SJSA1 (cell line): ENCODE measurements at places on chromosomes 4 and X. TPM values are rescaled to one million over a fixed set of nuclear protein-coding genes. Genes with fewer than 3 reads are reported as not detected.

DNA sequence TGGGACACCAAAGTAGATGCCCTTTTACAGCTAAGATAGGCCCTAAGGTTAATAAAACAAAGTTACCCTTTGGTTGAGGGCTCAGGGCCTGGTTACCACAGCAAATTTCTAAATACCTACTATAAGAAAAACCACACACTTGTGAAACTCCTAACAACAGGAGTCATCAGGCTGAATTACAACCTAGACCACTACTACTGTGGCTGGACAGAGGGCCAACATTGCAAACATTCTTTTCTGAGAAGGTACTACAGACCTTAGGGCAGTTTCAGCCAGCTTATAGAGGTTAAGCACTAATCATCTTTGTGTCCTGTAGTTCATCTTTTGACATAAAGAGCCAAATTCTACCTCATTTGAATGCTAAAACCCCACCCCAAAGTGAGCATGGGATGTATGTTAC lies 504.0 kb downstream of the RAPGEF2 start:
- no peaks in the 10 kb centered on the region for H3K4me1 ChIP-seq
- no peak overlapping the region for H3K27ac ChIP-seq
- H3K4me3 ChIP-seq, result no peak overlapping the region
- 0 out of 2 replicates have a peak, but pooled peaks cover 3% of the 10 kb centered on the region for H3K27me3 ChIP-seq
- DNase-seq, result no peak

Gene MAGEA11
- not detected in 2 replicates for total RNA-seq

DNA sequence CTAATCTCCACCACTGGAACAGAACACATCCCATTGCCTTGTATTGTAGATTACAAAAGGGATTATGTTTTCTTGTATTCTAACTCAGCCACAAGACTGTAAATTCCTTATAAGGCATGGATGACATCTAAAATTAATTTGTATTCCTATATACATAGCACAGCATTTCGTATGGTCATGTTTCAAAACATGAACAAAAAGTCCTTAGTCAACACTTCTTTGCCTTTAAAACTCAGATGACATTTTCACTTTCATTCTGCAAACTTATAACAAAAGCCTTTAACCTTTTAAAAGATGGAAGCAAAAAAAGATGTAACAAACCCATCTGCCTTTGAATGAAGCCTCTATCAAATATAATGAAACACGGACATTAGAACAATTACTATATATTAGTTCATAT lies 181.3 kb downstream of the IQCM start:
- no peaks in the 10 kb centered on the region for H3K36me3 ChIP-seq
- H3K27me3 ChIP-seq, result no peaks in the 10 kb centered on the region
- DNase-seq, result no peak
- no peaks in the 10 kb centered on the region for H3K4me1 ChIP-seq

DNA sequence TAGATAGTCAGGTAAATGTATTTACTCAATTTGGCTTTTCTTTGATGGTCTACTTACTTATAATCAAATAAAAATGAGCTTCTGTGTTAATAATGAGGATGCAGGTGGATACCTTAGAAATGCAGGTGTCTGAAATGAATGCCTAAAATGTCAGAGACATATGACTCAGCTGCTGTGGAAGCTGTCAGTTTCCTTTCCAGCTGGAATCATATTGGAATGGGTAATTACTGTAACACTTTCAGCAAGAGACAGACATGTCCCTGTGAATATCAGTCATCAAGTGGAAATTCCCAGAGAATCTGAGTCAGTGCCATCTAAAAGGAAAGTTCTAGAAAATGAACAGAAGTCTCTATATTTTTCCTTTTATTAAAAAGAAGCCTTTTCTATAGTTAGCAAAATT lies 783.0 kb upstream of the AADAT start:
- DNase-seq, result no peak
- H3K27me3 ChIP-seq, result no peaks in the 10 kb centered on the region
- no peak overlapping the region for H3K27ac ChIP-seq
- no peaks in the 10 kb centered on the region for H3K36me3 ChIP-seq
- H3K4me1 ChIP-seq, result no peaks in the 10 kb centered on the region

Gene SH3RF1
- 9.0 and 14.1 TPM in 2 replicates for total RNA-seq

Gene GAGE12E
- not detected in 2 replicates for total RNA-seq

DNA sequence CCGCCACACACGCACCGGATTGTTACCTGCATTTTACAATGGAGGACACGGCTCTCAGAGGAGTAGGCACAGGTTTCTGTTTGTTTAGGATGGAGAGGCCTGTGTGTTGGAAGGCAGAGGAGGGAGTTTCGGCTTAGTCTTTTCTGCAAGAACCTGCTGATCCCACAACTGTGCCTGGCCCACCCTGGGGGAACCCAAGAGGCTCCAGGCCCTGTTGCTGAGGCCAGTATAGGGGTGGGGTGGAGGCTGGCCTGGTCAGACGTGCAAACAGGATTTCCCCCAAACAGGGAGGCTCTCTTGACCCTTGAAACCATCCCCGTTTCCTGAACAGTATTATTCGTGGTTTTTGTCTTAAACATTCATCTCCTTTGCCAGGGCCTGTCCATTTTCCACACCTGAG lies 772 bp upstream of the SLC49A3 start:
- no peaks in the 10 kb centered on the region for H3K36me3 ChIP-seq
- DNase-seq, result no peak
- no peak overlapping the region for H3K4me3 ChIP-seq
- H3K4me1 ChIP-seq, result peaks cover 7% of the 10 kb centered on the region

DNA sequence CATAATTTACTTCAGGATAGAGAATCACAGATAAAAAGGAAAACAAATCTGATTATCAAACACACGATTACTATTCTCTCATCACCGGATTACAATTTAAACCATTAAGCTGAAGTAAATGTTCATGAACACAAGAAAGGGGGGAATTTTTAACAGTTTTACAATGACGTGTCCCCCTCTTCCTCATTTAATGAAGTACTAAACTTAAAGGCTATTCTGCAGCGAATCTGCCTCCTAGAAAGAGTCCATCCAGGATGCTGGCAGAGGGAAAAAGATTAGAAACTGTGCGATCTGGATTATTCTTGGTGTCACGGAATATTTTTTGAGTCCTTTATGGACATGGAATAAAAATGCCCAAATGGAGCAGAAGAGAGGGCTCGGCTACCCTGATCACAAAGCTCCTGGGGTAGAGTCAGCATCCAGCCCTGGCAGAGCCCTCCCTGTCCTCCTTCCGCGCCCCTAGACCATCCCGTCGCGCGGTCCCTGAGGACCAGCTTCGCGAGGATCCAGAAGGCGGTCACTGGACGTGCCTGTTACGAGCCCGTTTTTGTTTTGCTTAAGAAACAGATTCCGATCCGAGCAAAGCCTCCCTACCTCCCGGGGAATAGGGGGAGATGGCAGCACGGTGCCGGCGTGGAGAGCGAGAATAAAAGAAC lies 1.2 kb downstream of the ELF2 start:
- H3K4me1 ChIP-seq, result peaks cover 18% of the 10 kb centered on the region
- peaks cover 14% of the 10 kb centered on the region; the same call in 1 of the 2 replicates for H3K36me3 ChIP-seq
- peak overlapping the region; percentile 79 for H3K27ac ChIP-seq
- no peak for DNase-seq
- peak overlapping the region; percentile 79 for H3K4me3 ChIP-seq
- H3K27me3 ChIP-seq, result no peaks in the 10 kb centered on the region

- no peak overlapping the region for H3K4me3 ChIP-seq
- H3K27ac ChIP-seq, result no peak overlapping the region
- no peaks in the 10 kb centered on the region for H3K4me1 ChIP-seq
- no peaks in the 10 kb centered on the region for H3K27me3 ChIP-seq
- no peak for DNase-seq
Observed at GRCh38 chrX:115067812-115068211, 50.4 kb upstream of the IL13RA2 start.

DNA sequence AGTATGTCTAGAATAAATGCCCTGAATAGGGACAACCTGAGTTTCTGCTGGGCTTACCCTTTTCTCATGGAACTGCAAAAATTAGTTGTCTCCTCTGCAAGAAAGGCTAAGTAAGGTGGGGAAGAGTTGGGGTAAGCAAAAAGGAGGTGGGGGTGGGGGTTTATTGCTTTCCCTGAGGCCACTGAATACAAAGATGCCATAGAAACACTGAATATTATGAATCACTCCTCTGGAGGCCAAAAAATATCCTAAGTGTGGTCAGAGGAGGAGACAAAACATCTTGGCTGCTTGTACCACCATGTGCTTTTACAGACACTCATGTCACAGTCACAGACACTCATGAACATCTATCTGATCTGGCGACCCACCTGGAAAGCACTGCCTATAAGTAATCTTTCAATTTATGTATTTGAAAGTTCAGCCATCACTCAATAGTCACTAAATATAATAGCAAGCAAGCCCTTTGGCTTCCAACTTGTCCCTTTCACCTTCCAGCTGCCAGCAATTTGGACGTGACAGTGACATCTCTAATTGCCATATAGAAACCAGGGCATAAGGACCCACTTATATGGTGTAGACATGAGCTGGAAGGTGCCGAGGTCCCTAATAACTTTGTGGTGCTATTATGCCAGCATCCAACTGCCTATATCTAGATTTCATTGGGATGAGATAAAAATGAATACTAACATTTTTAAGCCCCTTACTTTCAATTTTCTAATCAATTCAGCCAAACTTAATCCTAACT lies 122.7 kb upstream of the CBR4 start:
- H3K36me3 ChIP-seq, result peaks cover 93% of the 10 kb centered on the region
- no peak overlapping the region for H3K27ac ChIP-seq
- no peaks in the 10 kb centered on the region for H3K27me3 ChIP-seq
- no peak for DNase-seq
- H3K4me3 ChIP-seq, result no peak overlapping the region

DNA sequence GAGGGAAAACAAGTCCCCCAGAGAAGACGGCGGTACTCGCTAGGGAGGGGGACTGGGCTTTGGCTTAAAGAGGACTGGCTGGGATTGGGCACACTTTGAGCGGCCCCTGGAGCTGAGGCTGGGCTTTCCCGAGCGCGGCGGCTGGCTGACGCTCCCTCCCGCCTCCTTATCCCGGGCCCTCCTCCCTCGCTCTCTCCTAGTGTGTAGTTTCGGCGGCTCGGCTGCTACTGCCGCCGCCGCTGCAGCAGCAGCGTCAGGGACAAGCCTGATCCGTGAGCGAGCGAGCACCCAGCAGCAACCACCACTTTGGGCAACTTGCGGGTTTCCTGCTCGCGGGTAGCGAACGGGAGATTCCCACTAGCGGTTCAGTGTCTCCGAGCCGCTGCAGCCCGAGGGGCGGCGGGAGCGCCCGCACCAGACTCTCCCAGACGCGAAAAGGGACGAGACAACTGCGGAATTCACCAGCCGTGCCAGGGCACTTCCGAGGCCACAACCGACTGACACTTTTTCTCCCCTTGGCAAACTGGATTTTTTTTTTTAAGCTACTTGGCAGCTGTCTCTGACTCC lies 632 bp upstream of the PCDH7 start:
- H3K27ac ChIP-seq, result no peak overlapping the region
- H3K4me1 ChIP-seq, result no peaks in the 10 kb centered on the region
- DNase-seq, result peak; percentile 3

GRCh38 chrX:72046447-72046846 lies 85.3 kb downstream of the RTL5 start:
- H3K36me3 ChIP-seq, result no peaks in the 10 kb centered on the region
- peaks cover 10% of the 10 kb centered on the region for H3K4me1 ChIP-seq
- H3K27me3 ChIP-seq, result no peaks in the 10 kb centered on the region
- H3K27ac ChIP-seq, result no peak overlapping the region
- DNase-seq, result no peak
- no peak overlapping the region for H3K4me3 ChIP-seq

Gene GLUD2
- total RNA-seq, result 0.38 and 0.55 TPM in 2 replicates

DNA sequence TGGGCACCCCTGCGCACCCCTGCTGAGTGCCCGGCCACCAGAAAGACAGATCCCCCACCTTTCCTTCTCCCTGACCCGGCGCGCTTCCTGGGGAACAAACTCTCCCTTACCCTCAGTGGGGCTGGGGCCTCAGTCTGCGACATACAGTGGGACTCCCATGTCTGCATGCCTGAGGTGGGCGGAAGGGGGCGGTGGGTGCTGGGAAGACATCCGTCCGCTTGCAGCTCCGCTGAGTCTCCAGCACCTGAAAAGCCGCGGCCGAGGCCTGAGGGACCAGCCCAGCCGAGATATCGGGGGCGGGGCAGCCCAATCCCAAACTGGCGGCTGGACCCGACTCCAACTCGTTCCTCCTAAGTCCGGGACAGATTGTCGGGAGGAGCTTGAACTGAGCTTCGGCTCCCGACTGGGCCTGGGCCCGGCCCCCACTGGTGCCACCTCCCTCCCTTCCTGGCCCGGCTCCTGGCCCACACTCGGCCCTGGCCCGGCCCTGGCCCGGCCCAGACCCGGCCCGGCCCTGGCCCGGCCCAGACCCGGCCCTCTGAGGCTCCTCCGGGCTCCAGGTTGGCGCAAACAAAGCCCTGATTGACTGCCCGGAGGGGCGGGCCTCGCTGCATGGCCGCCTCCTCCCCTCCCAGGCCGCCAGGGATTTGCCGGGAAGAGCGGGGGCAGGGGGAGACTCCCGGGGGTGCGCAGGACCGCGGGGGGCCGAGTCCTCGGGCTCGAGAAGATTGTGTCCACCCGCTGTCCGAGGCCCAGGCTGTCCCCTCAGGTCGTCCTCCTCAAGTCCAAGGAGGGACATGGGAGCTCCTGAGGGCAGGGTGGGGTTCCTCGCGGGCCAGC lies 877 bp upstream of the SLC16A2 start:
- DNase-seq, result peak; percentile 59
- no peaks in the 10 kb centered on the region for H3K36me3 ChIP-seq
- H3K4me1 ChIP-seq, result peaks cover 14% of the 10 kb centered on the region
- peak overlapping the region; percentile 73 for H3K27ac ChIP-seq
- peak overlapping the region; percentile 55 for H3K4me3 ChIP-seq

DNA sequence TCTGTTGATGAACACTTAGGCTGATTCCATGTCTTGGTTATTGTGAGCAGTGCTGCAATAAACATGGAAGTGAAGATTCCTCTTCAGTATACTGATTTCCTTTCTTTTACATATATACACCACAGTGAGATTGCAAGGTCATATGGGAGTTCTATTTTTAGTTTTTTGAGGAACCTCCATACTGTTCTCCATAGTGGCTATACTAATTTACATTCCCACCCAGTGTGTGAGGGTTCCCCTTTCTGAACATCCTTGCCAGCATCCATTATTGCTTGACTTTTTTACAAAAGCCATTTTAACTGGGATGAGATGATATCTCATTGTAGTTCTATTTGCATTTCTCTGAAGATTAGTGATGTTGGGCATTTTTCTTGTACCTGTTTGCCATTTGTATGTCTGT lies 80.5 kb upstream of the GALNT7 start:
- H3K36me3 ChIP-seq, result no peaks in the 10 kb centered on the region
- H3K27me3 ChIP-seq, result no peaks in the 10 kb centered on the region
- DNase-seq, result no peak
- no peaks in the 10 kb centered on the region for H3K4me1 ChIP-seq

- no peak for DNase-seq
- no peak overlapping the region for H3K27ac ChIP-seq
- H3K4me1 ChIP-seq, result peaks cover 28% of the 10 kb centered on the region
- no peak overlapping the region for H3K4me3 ChIP-seq
- H3K36me3 ChIP-seq, result no peaks in the 10 kb centered on the region
Observed at GRCh38 chrX:154719132-154719675, 31.7 kb downstream of the GAB3 start.

- H3K4me1 ChIP-seq, result peaks cover 36% of the 10 kb centered on the region
- no peaks in the 10 kb centered on the region for H3K27me3 ChIP-seq
- no peak overlapping the region for H3K4me3 ChIP-seq
- no peak for DNase-seq
- no peaks in the 10 kb centered on the region; the same call in 1 of the 2 replicates for H3K36me3 ChIP-seq
Observed at GRCh38 chr4:40992472-40993295, 221.7 kb downstream of the APBB2 start.

- H3K4me3 ChIP-seq, result no peak overlapping the region
- DNase-seq, result no peak
- 0 out of 2 replicates have a peak, but pooled peaks cover 3% of the 10 kb centered on the region for H3K27me3 ChIP-seq
- no peaks in the 10 kb centered on the region for H3K4me1 ChIP-seq
- no peak overlapping the region for H3K27ac ChIP-seq
- no peaks in the 10 kb centered on the region for H3K36me3 ChIP-seq
Observed at GRCh38 chrX:140092121-140092520, 126.8 kb upstream of the CXorf66 start.

Gene ENPEP
- total RNA-seq, result 12.7 and 16.5 TPM in 2 replicates

Gene SLC26A1
- total RNA-seq, result not detected in 2 replicates
